Choroid plexus epithelial cell (primary cell): ENCODE measurements at places on chromosomes 7 and 10.

GRCh38 chr7:107315716-107316220 is 147.0 kb downstream of the HBP1 start:
- DNase-seq, result no peak

DNA sequence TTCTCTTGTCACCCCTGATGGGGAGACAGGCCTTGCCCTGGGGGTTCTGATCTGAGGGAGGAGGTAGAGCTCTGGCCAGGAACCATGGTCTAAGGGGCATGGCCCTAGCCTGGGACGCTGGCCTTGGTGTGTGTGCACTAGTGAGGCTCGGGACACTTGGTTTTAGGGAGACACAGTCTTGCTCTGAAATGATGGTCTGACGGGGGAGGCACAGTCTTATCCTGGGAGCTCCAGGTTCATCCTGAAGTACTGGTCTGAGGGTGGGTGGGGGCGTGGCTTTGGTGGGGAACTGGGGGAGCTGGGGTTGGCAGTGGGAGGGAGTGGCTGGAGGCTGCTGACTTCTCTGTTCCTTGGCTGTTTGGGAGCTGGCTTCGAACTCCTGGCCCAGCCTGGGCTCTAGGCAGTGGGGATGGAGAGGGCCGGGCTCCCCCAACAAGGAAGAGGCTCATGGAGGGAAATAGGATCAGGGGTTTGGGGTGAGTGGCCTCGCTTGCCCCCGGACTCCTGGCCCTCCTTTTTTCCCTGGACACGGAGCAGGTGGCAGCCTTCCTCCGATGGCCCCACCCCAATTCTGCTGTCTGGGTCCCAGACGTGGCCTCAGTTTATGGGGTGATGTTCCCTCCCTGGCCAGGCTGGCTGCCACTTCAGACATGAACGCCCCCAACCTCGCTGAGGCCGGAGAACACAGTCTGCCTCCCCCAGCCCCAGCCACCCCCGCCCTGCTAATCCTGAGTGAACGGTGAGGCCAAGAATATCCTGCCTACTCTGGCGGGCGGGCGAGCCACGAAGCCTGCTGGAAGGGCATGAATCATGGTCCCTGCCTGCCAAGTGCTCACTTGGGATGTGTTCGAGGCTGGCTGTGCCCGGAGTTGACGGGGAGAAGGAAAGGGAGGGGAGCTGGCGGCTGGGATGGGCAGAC is 43.5 kb downstream of the TMEM270 start:
- no peak for DNase-seq

- DNase-seq, result peak; percentile 83
These were observed 36.0 kb upstream of the RSU1 start for GRCh38 chr10:16853201-16853600.

DNA sequence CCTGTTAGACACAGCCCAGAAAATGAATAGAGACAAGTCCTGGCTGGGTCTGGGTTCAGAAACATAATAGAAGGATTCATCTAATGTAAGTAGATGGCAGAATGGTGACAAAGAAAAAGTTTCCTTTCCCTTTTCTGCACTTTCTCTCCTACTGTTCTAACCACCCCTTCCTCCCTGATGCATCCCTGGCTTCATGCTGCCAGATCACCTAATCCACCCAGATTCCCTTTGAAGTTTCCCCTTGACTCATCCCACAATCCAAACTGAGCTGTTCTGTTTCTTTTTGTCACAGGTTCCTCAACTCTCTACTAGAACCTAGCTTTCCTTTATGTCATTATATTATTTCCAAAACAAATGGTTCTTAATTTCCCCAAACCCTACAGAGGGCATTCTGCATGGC is 1.1 kb upstream of the MACC1 start:
- no peak for DNase-seq

DNA sequence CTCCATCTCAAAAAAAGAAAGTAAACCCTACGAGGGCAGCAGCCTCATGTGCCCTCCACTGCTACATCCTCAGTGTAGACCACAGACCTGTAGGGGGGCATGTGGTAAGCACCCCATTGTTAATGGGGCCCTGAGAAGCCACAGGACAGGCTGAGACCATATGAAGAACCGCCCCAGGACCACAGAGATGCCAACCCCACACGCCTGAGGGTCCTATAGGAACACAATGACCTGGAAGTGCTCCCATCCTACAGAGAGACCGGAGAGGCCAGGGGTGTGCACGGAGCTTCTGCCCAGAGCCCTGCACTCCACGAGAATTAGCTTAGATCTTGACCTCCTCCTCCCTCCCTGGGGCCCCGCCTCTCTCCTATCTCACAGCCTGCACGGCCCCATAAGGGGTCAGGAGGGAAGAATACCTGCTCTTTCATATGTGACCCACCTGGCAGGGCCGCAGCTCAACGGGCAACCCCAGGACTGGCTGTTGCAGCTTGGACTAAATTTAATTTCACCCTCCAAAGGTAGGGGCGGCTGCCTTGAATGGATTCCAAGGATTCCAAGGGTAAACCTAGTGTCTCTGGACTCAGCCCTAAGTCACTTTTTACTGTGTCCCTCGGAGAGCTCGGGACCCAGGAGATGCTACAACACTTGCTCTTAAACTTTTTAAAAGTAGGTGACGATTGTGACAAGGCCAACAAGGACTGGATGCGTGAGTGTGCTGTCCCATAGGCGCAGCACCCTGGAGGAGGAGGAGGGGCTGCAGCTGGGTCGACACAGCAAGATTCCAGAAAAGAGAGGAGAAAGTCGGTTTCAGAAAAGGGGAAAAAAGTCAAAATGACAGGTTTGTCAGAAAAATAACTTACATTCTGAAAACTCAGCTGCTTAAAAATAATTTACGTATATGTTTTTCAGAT is 24.2 kb downstream of the PRKAG2 start:
- no peak for DNase-seq

GRCh38 chr10:130772676-130773075 is 538.8 kb downstream of the TCERG1L start:
- no peak for DNase-seq

DNA sequence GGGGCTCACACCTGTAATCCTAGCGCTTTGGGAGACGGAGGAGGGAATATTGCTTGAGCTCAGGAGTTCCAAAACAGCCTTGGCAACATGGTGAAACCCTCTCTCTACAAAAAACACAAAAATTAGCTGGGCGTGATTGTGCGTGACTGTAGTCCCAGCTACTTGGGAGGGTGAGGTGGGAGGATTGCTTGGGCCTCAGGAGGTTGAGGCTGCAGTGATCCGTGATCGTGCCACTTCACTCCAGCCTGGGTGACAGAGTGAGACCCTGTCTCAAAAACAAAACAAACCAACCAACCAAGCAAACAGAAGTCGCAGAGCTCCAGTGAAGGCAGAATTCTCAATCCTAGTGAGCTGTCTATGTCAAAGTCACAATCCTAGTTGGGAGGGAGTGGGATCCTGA is 14.3 kb upstream of the STN1 start:
- no peak for DNase-seq

- no peak for DNase-seq
These were observed 179.3 kb downstream of the MAD1L1 start for GRCh38 chr7:2053395-2053794.

DNA sequence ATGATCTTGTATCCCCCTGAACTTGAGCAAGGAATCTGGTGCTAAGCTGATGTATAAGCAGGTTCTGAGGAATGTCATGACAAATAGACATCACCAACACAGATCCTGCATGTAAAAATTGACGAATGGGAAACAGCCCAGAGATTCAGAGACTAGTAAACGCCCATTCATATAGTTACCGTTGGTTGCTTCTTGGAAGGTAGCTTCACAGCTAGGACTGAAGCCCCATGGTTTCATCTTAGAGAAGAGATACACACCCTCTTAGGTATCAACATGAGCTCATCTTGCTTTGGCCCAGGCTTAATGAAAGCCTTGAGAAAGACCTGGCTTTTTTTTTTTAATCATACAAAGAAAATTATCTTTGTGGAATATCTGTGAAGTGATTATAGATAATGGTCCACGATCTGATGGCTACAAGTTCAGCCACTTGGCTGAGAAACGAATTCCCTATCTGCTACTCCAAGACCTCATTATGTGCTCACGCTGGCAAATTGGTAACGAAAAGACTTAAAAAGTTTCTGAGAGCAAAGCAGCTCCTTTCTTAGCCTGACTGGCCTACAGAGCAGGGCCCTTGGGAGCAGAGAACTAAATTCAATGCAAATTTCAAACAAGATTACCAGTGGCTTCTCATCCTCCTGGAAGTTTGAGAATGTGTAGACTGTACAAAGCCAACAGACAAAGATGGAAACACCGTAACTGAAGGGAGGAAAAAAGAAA is 181.1 kb downstream of the NRP1 start:
- DNase-seq, result no peak

DNA sequence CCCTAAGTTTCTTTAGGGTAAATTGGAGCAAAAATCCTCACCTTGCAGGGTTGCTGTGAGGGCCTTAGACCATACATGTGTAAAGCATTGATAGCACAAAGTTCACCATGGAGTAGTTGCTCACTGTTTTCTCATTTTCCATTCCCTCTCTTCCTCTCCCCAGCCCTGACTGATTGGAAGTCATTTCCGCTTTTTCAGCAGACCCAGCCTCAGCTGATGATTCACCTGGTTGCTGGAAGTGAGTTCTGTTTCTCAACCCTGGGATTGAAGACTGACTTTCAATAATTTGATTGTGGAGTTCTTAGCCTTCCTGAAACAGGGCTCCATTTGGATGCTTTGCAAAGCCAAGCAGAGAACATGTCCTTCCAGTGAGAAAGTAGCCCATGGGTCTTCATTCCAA is 107.0 kb downstream of the PLXNA4 start:
- no peak for DNase-seq

- DNase-seq, result peak; percentile 53
These were observed 46.2 kb downstream of the ZNF438 start for GRCh38 chr10:30985512-30985911.

GRCh38 chr7:117219485-117219884 is 103.4 kb downstream of the WNT2 start:
- DNase-seq, result no peak

GRCh38 chr10:35276889-35277288 is 59.4 kb upstream of the CCNY start:
- DNase-seq, result peak; percentile 14

- DNase-seq, result peak; percentile 65
These were observed 82.2 kb upstream of the NAMPT start for GRCh38 chr7:106367018-106367420.

GRCh38 chr7:111835066-111835465 is 272.8 kb upstream of the IMMP2L start:
- peak; percentile 81 for DNase-seq

GRCh38 chr10:100570506-100570905 is 34.8 kb downstream of the HIF1AN start:
- no peak for DNase-seq

- DNase-seq, result peak; percentile 96
These were observed 151.3 kb downstream of the HGF start for GRCh38 chr7:81618396-81619014.

DNA sequence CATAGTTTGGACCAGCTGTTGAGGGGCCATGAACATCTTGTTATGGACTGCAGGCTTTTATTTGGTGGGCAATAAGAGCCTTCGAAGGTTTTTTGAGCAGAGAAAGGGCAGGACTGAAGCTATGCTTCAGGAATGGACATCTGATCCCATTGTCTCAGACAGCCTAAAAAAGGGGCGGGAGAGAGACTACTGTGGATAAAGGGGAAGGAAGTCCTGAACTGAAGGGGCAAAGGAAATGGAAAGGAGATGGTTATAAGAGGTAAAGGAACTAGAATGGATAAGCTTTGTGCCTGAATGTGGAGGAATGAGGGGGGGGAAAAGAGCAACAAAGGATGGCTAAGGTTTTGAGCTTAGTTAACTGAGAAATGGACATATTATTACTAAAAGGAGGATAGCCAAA is 172.5 kb downstream of the SKAP2 start:
- DNase-seq, result no peak

DNA sequence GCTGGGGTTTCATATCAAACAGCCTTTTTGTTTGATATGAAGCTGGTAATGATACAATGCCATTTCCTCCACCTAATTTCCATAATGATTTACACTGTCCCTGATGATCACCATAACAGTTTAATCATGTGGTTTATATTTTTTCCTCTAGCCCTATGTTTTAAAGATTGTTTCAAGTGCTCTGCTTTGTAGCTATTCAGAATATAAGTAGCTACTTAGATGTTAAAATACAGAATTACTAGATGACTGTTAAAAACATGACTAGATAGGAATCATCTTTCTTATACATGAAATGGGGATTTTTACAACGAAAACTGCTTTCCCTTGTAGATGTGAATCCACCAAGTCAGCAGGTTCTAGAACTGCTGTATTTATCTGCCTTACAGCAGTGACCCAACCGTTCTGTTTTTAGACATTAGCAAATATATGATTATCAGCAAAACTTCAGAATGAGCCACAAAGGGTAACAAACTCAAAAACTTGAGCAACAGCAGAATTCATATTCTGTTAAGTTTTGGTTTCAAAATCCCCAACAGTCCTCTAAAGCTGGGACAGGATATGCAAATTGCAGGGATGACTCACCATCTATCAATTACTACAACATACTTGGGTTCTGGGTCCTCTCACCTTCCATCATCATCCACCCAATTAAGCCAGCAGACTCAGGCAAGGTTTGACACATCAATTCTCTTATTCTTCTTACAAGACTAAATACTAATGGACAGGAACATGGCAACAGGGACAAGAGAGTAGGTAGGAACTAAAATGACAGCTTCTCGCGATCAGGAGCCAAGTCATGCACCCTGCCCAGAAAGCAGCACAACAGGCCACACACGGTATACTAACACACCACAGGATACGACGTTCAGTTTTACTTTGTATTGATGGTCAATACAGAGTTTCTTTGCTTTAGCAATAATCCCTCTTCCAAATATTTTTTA is 83.9 kb downstream of the PIP4K2A start:
- DNase-seq, result peak; percentile 78

DNA sequence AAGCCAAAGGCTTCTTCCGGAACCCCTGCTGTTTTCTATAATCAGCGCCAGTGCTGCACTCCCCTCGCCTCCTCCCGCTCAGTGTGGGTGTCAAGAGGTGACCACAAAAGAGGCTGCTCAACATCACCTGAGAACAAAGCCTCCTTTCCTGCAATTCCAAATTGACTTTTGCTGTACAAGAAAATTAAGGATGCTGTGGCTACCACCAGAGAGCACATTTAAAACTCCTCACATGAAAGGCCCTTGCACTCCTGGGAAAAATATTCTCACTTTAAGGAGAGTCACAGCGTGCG is 96.4 kb downstream of the HIPK2 start:
- no peak for DNase-seq

GRCh38 chr7:37352974-37353948 is 95.4 kb downstream of the ELMO1 start:
- DNase-seq, result no peak

- no peak for DNase-seq
These were observed 204.5 kb upstream of the CXCL12 start for GRCh38 chr10:44589181-44589943.
